Naive thymus-derived CD4-positive, alpha-beta T cell (primary cell): ENCODE measurements at places on chromosomes 5 and 9. TPM values are rescaled to one million over a fixed set of nuclear protein-coding genes. Genes with fewer than 3 reads are reported as not detected.

Gene BARHL1
- total RNA-seq: not detected

DNA sequence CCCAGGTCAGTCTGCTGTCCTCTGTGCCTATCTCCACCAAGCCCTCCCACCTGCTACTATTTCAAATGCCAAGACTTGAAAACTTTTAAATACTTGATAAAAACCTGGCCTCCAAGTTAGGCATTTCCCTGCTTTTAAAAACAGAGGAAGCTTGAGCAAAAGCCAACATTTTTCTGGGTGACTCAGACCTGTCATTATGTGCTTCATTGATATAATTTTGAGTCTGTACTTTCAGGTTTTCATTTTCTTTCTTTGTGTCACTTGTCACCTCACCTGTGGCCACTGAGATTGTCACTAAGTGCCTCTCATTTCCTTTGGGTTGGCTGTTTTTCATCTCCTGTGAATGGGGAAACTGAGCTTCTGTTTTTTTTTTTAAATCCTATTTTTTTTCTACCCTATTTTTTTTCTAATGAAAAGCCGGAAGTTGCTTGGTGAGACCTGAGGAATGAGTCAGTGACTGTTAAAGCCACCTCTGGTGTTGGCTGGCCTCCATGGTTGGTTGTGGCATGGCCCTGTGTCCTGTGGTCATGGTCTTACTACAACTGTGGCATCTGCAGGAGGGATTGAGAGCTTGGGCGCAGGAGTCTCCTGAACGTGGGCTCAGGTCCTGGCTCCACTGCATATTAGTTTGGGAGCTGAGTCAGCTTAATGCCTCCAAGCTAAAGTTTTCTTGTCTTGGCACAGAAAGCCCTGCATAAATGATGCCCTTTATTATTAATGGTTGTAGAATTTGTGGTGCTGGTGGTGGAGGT lies 56.7 kb downstream of the ARHGAP26 start:
- DNase-seq: no peak
- no peaks in the 10 kb centered on the region for H3K27me3 ChIP-seq
- no peak overlapping the region for H3K27ac ChIP-seq
- no peaks in the 10 kb centered on the region for H3K4me1 ChIP-seq
- no peaks in the 10 kb centered on the region for H3K36me3 ChIP-seq

Gene PLEKHG4B
- total RNA-seq: 0.39 TPM

Gene IL4
- total RNA-seq: not detected

DNA sequence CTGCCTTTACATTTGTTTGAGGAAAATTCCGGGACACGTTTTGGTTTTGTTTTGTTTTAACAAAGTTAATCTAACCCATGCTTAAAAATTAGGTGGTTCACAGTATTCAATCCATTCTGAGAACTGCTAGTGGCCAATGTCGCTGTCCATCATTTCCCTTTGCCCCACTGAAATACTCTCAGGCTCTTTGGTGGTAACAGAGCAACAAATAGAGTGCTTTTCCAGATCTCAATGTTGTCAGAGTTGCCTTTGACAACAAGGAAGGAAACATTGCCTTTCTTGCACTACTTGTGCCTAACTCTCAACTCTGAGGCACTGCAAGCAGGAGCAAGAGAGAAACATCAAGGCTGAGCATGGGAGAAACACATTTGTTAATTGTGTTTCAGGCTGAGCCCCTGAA lies 154.0 kb downstream of the MCTP1 start:
- no peak overlapping the region for H3K27ac ChIP-seq
- H3K4me3 ChIP-seq: no peak overlapping the region
- H3K27me3 ChIP-seq: no peaks in the 10 kb centered on the region
- H3K36me3 ChIP-seq: no peaks in the 10 kb centered on the region
- no peak for DNase-seq
- H3K4me1 ChIP-seq: no peaks in the 10 kb centered on the region

GRCh38 chr5:71924325-71924724 lies 182.9 kb upstream of the MAP1B start:
- DNase-seq: no peak
- no peaks in the 10 kb centered on the region for H3K4me1 ChIP-seq
- H3K36me3 ChIP-seq: no peaks in the 10 kb centered on the region
- H3K4me3 ChIP-seq: no peak overlapping the region
- no peak overlapping the region for H3K27ac ChIP-seq
- no peaks in the 10 kb centered on the region for H3K27me3 ChIP-seq

Gene GHR
- total RNA-seq: not detected

Gene PRXL2C
- total RNA-seq: 20.9 TPM

DNA sequence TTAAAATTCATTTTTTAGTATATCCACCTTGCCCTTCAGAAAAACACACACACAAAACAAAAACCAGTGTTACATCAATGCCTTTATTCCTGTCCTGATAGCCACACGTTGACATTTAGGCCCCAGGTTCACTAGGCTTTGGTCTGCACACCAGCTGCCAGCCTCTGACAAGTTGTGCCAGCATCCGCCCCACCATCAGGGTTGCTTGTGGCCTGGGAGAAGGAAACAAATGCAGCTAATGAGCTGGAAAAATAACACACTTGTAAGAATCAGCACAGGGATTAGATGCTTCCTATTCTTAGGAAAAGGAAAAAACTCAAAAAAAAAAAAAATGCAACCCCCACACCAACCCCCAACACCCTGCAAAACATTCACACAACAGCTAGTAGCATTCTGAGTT lies 404.0 kb upstream of the GRIA1 start:
- H3K27ac ChIP-seq: no peak overlapping the region

Gene ARL15
- total RNA-seq: 15.5 TPM

DNA sequence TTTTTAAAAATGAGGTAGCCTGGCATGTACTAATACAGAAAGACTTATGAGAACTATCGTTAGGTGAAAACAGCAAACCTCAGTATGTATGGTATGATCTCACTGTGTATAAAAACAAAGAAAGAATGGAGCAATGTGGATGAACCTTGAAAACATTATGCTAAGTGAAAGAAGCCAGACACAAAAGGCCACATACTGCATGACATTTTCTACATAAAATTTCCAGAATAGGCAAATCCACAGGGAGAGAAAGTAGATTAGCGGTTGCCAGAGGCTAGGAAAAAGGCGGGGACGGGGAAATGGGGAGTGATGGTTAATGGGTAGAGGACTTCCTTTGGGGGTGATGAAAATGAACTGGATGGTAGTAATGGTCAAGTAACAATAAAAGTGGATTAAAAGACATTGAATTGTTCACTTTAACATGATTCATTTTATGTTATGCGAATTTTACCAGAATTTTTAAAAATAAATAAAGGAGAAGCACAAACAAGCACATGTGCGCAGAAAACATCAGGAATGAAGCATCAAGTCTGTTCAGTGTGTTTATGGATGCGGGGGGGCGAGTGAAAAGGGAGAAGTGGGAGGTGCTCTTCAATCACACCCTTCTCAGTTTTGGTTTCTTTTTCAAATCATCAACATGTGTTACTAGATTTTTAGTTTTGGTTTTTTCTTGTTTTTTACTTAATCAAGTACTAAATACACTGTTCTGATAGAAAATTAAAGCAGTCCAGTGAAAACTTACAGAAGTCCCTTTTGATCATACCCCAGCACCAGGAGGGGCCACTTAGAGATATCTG lies 16.3 kb downstream of the ROR2 start:
- H3K27me3 ChIP-seq: no peaks in the 10 kb centered on the region
- no peaks in the 10 kb centered on the region for H3K4me1 ChIP-seq
- H3K27ac ChIP-seq: no peak overlapping the region
- H3K4me3 ChIP-seq: no peak overlapping the region
- no peak for DNase-seq
- H3K36me3 ChIP-seq: no peaks in the 10 kb centered on the region

GRCh38 chr5:179211631-179212030 lies 133.6 kb downstream of the ADAMTS2 start:
- no peak overlapping the region for H3K27ac ChIP-seq
- no peaks in the 10 kb centered on the region for H3K4me1 ChIP-seq
- no peaks in the 10 kb centered on the region for H3K36me3 ChIP-seq
- H3K4me3 ChIP-seq: no peak overlapping the region
- no peak for DNase-seq

Gene ANKRD34B
- not detected in 2 replicates for total RNA-seq

DNA sequence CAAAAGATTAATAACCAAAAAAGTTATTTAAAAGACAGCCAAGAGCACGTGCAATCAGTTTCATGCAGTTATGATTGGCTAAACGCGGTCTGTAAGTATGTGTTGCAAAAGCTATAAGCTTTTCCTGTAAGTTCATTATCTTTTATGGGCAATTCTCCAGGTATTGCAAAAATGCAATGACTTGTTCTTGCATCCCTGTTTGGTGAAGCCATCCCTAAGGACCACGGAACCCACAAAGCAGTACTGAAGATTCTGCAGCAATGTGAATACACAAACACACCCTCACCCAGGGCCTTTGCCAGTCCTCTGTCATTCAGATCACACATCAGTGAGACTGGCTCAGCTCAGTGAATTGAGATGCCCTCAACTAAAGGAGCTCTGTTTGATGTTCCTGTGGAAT lies 11.4 kb downstream of the GCNT4 start:
- no peak for DNase-seq
- no peaks in the 10 kb centered on the region for H3K27me3 ChIP-seq
- peaks cover 12% of the 10 kb centered on the region for H3K36me3 ChIP-seq
- no peak overlapping the region for H3K27ac ChIP-seq
- no peak overlapping the region for H3K4me3 ChIP-seq

- no peak for DNase-seq
- no peaks in the 10 kb centered on the region for H3K4me1 ChIP-seq
- H3K4me3 ChIP-seq: no peak overlapping the region
- no peaks in the 10 kb centered on the region for H3K27me3 ChIP-seq
Measured at GRCh38 chr5:32449262-32449661, 4.7 kb upstream of the ZFR start.

DNA sequence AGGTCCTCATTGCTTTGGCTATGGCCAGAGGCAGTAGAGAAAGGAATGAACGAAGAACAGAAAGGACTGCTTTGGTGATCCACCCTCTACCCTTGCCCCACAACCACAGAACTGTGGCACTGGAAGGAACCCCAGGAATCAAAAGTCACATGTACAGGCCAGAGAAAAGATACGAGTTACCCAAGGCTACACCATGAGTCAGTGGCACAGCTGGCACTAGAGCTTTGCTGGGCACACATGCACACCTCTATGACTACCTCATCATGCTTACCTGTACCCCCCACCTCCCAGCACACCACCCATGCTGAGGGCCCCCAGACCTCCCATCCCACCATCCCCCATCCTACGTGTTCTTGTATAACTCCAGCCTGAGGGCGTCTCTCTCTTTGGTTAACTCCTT lies 13.1 kb downstream of the GOLGA2 start:
- no peak overlapping the region for H3K4me3 ChIP-seq
- DNase-seq: no peak
- no peaks in the 10 kb centered on the region for H3K27me3 ChIP-seq
- H3K36me3 ChIP-seq: no peaks in the 10 kb centered on the region
- H3K4me1 ChIP-seq: no peaks in the 10 kb centered on the region

Gene CCNO
- total RNA-seq: not detected

Gene FAM221B
- total RNA-seq: not detected

DNA sequence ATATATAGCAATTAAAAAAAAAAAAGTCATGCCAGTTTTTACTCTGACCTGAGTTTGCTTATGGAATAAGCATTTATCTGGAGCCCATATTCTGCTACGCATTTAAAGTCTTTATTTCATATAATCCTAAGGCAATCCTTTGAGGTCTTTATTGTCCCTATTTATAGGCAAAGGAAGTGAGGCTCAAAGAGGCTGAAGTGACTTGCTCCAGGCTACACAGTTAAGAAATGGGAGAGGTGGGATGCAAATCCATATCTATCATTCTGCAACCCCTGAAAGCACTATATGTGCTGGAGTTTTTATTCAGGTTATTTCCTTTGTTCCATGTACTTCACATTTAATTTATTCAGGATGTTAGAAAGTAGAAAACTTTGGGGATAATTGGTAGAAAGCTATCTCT lies 12.1 kb downstream of the KDM3B start:
- no peaks in the 10 kb centered on the region for H3K27me3 ChIP-seq
- H3K36me3 ChIP-seq: no peaks in the 10 kb centered on the region
- no peak overlapping the region for H3K27ac ChIP-seq
- no peak for DNase-seq
- H3K4me1 ChIP-seq: peaks cover 16% of the 10 kb centered on the region

- no peak overlapping the region for H3K4me3 ChIP-seq
- DNase-seq: no peak
- no peaks in the 10 kb centered on the region for H3K27me3 ChIP-seq
- H3K4me1 ChIP-seq: no peaks in the 10 kb centered on the region
- no peak overlapping the region for H3K27ac ChIP-seq
Measured at GRCh38 chr5:2201011-2201410, 318.3 kb upstream of the IRX4 start.

DNA sequence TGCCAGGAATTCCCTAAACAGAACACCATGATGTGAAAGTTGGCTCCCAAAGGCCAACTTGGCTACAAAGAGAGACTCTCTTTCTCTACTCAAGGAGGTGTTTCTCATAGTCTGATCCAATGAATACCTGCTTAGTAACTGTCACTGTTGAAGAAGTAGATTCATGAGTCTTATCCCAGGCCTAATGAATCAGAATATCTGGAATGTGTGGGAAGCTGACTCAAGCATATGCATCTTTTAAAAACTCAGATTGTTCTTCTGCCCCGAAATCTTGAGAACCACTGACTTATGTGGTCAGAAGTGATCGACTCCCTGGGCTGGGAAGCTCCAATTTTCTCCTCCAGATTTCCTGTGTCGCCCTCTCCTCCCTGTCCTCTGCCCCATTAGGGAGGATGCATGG lies 345.6 kb downstream of the PLK2 start:
- no peaks in the 10 kb centered on the region for H3K27me3 ChIP-seq
- no peaks in the 10 kb centered on the region for H3K4me1 ChIP-seq
- DNase-seq: no peak
- H3K36me3 ChIP-seq: no peaks in the 10 kb centered on the region
- H3K4me3 ChIP-seq: no peak overlapping the region
- H3K27ac ChIP-seq: no peak overlapping the region

Gene STKLD1
- 1.5 TPM for total RNA-seq

Gene SKP2
- 28.3 TPM for total RNA-seq

- H3K4me1 ChIP-seq: peaks cover 83% of the 10 kb centered on the region
- H3K4me3 ChIP-seq: no peak overlapping the region
- DNase-seq: no peak
- H3K36me3 ChIP-seq: no peaks in the 10 kb centered on the region
- H3K27ac ChIP-seq: peak overlapping the region; percentile 91
Measured at GRCh38 chr9:33161589-33162132, 5.5 kb downstream of the B4GALT1 start.

- DNase-seq: no peak
- no peaks in the 10 kb centered on the region for H3K36me3 ChIP-seq
- H3K4me1 ChIP-seq: no peaks in the 10 kb centered on the region
- H3K27ac ChIP-seq: no peak overlapping the region
Measured at GRCh38 chr9:16103620-16104397, 551.0 kb downstream of the CCDC171 start.

GRCh38 chr9:70111042-70111602 lies 67.5 kb downstream of the MAMDC2 start:
- peaks cover 4% of the 10 kb centered on the region for H3K27me3 ChIP-seq
- H3K4me3 ChIP-seq: no peak overlapping the region
- H3K36me3 ChIP-seq: no peaks in the 10 kb centered on the region
- DNase-seq: peak; percentile 15

DNA sequence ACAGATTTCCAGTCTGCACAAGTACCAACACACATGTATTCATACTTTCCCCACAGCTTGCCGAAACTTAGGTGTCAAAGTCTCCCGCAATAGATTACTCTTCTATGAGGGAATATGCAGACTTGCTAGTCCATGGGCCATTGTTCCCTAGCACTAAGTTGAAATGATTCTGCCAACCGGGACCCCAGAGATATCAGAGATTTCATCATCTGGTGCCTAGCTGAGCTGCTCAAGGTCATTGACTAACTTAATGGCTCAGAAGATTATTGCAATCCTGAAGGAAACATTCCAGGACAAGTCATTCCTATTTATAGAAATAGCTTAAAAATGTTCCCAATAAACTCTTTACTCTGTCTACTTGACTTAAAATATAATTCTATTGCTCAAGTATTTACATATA lies 202.6 kb downstream of the PIK3R1 start:
- H3K4me1 ChIP-seq: no peaks in the 10 kb centered on the region
- no peak overlapping the region for H3K27ac ChIP-seq
- H3K27me3 ChIP-seq: no peaks in the 10 kb centered on the region
- DNase-seq: no peak
- no peaks in the 10 kb centered on the region for H3K36me3 ChIP-seq
